ENCODE measurements at places on chromosomes 11 and 22.

DNA sequence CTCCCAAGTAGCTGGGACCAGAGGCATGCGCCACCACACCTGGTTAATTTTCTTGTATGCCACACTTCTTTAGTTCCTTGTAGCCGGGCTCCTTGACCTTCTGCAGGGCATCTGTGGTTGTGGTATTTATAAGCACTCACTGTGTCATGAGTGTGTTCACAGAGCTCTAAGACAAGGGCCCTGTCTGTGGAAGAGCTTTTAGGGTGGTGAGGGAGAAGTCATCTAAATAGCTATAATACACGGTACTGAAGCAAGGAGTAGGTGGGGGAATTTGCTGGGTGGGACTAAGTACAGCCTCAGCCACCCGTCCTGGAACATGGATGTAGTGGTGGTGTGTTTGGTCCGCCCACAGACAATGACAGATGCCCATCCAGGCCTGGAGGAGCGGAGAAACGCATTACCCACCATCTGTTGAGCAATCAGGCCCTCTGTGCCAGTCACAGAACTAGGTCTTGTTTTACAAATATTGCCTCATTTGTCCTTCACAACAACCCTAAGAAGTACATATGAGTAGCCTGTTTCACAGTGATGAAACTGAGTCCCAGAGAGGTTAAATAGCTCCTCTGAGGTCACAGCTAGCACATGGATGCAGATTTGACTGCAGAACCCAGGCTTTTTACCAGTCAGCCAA is 10.1 kb downstream of the ACO2 start:
- no peak for DNase-seq

- DNase-seq: peak; percentile 69
Measured at GRCh38 chr11:8913961-8914660, 3.1 kb downstream of the AKIP1 start.

GRCh38 chr11:16827139-16827538 is 88.7 kb downstream of the C11orf58 start:
- no peak for DNase-seq

DNA sequence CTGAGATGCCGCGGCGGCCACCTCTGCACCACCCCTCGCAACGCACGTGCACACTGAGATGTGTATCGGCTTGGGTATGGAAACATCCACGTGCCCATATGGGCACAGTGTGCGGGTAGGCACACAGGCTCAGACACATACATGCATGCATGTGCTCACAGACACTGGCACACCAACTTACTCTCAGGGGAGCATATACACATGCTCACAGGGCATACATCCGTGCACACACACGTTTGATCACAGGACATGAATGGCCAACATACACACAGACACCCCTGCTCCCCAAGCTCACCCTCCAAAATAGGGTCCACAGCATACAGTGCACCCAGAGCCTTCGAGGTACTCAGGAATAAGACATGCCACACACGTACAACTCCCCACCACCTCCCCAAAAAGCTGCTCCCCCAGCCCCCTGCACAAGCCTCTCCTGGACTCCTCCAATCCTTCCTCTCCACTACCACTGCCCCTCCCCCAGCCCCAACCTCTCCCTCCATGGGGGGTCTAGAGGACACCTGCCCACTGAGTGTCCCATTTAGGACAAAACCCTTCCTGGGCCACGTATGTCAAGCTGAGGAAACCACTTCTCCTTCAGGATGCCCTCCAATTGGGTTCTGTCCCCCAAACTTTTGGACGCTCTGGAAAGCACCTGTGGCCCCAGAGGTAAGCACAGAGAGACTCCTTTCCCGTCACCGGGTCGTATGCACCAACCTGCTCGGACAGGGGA is 53.1 kb downstream of the SLC22A12 start:
- no peak for DNase-seq

- DNase-seq: no peak
Measured at GRCh38 chr11:102244681-102245409, 72.4 kb upstream of the BIRC3 start.

DNA sequence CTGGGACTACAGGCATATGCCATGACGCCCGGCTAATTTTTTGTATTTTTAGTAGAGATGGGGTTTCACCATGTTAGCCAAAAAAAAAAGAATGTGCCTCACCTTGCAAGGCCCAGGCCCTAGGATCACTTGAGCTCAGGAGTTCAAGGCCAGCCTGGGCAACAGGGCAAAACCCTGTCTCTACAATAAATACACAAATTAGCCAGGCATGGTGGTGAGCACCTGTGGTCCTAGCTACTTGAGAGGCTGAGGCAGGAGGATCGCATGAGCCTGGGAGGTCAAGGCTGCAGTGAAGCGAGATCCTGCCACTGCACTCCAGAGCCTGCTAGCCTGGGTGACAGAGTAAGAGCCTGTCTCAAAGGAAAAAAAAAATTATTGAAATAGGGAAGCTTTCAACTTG is 8.1 kb upstream of the LDHC start:
- no peak for DNase-seq

DNA sequence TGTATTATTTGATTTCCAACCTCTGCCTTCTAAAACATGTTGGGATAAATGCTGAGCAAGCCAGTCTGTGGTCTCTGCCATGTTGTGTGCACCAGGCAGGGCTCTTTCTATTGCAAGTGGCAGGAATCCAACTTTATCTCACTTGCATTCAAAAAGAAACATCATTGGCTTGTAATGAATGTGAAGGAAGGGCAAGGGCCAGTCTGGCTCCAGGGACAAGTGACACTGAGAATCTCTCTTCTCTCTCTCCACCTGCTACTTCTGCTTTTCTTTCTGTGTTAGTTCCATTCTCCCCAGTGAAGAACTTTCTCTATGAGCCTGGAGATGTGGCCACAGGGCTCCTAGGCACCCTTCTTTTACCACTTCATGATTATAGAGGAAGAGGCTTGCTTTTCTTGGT is 329.9 kb upstream of the NCAM1 start:
- no peak for DNase-seq

DNA sequence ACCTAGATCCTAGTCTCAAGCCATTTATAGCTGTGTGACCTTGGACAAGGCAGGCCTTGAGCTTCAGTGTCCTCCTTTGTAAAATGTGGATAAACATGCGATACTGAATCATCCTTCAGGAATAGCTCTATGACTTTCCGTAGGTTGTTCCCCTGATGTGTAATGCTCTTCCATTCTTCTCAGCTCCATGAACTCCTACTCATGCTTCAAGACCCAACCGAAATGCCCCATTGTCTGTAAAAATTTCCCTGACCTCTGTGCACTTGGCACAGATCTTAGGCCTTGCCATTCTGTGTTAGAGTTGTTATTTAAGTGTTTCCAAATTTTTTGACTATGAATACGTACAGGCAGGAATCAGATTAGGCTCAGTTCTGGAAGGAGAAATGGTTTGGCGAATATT is 3.3 kb upstream of the BEST1 start:
- DNase-seq: no peak

DNA sequence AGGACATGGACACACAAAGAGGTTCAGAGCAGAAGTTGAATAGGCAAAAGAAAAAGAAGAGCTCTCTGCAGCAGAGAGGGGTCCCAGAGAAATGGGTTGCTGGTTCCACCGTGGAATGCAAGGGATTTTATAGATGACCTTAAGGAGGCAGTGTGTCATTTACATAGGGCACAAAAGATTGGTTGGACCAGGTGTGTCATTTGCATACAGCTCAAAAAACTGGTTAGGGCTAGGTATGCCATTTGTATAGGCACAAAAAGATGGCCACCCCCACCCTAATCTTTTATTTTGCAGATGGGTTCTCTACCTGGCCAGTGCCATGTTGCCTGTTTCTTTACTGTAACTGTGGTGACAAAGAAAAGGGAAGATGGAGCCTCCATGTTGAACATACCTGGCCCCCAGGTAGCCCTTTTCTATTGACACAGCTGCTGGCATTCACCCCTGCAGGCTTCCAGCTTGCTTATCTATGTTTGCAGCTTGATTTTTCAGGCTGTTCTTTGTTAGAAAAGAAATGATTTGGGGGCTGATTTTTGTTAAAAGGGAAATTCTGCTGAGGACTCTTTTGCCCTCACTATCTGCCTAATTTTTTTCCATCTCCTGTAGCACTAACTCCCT is 3.1 kb upstream of the CAVIN3 start:
- DNase-seq: peak; percentile 58

GRCh38 chr11:71115770-71116692 is 136.3 kb downstream of the SHANK2 start:
- no peak for DNase-seq

GRCh38 chr22:31143038-31143437 is 2.7 kb upstream of the PLA2G3 start:
- no peak for DNase-seq

DNA sequence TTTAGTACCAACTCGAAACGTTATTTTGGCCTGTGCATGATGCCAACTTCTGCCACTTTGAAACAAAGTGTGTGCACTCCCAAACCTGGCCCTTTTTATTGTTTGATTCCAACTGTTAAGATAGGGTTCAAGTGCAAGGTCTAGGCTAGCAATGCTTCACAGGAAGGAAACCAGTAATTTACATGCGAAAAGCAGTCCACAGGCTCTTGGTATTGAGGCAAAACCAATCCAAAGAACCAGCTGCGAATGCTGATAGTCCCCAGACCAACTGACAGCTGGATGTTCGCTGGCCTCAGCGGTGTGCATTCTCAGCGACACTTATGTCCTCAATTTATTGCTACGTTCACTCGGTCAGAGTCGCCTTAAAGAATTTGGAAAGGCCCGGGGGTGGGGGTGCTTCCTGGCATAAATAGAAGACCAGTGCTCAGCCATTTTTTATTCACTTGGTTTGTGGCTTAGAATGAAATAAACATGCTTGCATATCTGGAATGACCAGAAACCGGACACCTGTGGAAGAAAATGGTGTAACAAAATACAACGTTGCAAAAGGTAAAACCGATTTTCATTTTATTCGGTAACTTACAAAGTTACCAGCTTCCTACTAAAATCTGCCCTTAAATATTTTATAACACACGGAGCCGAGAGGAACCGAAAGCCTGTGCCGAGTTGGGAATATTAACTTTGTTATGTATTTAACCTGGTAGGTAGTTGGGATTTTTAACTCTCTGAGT is 1.6 kb downstream of the CPT1A start:
- no peak for DNase-seq

All from NCI-H2081 (cell line).